Ascending aorta (tissue), 2 donors: ENCODE measurements at places on chromosomes 4 and X. TPM values are rescaled to one million over a fixed set of nuclear protein-coding genes. Genes with fewer than 3 reads are reported as not detected.
A peak's percentile ranks its signal among the peaks of the same experiment; 100 is the strongest.

The PASD1 gene
- total RNA-seq = not detected

The MAGEA2 gene
- total RNA-seq = not detected

- H3K4me3 ChIP-seq = no peak overlapping the region
- H3K27ac ChIP-seq = no peak overlapping the region
- no peaks in the 10 kb centered on the region for H3K36me3 ChIP-seq
Observed at GRCh38 chr4:164536814-164537213, 217.1 kb upstream of the SMIM31 start.

DNA sequence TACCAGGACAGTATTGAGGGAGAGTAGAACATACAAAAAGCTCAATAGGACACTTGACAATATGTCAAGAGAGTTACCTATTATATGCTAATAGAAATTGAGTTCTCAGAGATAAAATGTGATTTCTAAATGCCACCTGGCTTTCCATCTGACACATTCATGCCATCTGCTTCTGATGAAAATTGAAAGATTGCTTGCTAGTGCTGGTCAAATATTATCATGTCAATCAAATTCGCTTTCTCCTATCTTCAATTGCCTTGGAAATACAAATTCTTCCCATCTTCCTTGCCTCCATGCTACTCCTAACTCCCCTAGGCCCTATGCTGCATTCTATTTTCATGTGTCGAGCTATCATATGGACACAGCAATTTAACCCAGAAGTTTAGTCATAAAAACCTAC is 1076.9 kb downstream of the ARAP2 start:
- H3K27ac ChIP-seq = no peak overlapping the region
- H3K4me3 ChIP-seq = no peak overlapping the region
- H3K36me3 ChIP-seq = no peaks in the 10 kb centered on the region
- no peaks in the 10 kb centered on the region for H3K4me1 ChIP-seq

The RADX gene
- not detected for total RNA-seq

GRCh38 chrX:154761977-154762536 is 607 bp upstream of the DKC1 start:
- peak overlapping the region; percentile 74 for H3K4me3 ChIP-seq
- H3K36me3 ChIP-seq = peaks cover 12% of the 10 kb centered on the region
- peak overlapping the region; percentile 35 for H3K27ac ChIP-seq
- no peak for DNase-seq
- no peaks in the 10 kb centered on the region for H3K4me1 ChIP-seq

GRCh38 chr4:74335341-74336021 is 27.2 kb downstream of the EPGN start:
- H3K4me3 ChIP-seq = no peak overlapping the region
- H3K4me1 ChIP-seq = no peaks in the 10 kb centered on the region
- no peak overlapping the region for H3K27ac ChIP-seq
- no peaks in the 10 kb centered on the region for H3K27me3 ChIP-seq
- no peak for DNase-seq

DNA sequence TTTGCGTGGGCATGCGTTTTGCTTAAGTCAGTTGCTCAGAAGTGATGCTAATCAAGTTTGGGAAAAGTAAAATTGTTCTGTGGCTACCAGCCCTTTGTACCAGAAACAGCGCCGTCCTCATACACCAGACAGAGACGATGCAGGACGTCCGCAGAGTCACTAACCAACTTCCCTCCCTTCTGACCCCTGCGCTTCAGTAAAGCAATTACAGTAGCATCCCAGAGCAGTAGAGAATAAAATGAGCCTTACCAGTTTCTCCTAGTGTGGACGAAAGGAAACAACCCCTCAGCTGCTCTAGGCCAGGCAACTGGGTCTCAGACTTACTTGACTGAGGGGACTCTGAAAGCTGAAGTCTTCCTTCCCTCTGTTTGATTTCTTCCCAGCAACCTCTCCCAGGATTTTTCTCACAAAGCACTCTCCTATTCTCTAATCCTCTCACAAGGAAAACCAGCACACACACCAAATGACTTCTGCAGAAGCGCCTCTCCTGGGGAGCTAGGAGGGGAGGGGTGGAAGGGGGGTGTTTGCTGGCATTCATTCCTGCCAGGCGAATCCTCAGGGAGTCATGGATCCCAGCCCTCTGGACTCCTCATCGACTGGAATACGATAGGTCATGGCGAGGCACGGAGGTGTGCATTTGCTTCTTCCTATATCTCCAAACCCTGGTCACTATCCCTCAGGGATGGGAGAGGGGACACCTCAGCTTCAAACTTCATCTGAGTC is 56.0 kb upstream of the MID1 start:
- no peaks in the 10 kb centered on the region for H3K36me3 ChIP-seq
- no peak overlapping the region for H3K27ac ChIP-seq
- no peak overlapping the region for H3K4me3 ChIP-seq
